Activated T-cell treated with anti-CD3 and anti-CD28 coated beads, Interleukin-2, amount 50 U/mL, for 72 hours (primary cell): ENCODE measurements at places on chromosomes 2 and 18.

- DNase-seq = no peak
Observed at GRCh38 chr2:223801736-223802135, 35.6 kb downstream of the AP1S3 start.

DNA sequence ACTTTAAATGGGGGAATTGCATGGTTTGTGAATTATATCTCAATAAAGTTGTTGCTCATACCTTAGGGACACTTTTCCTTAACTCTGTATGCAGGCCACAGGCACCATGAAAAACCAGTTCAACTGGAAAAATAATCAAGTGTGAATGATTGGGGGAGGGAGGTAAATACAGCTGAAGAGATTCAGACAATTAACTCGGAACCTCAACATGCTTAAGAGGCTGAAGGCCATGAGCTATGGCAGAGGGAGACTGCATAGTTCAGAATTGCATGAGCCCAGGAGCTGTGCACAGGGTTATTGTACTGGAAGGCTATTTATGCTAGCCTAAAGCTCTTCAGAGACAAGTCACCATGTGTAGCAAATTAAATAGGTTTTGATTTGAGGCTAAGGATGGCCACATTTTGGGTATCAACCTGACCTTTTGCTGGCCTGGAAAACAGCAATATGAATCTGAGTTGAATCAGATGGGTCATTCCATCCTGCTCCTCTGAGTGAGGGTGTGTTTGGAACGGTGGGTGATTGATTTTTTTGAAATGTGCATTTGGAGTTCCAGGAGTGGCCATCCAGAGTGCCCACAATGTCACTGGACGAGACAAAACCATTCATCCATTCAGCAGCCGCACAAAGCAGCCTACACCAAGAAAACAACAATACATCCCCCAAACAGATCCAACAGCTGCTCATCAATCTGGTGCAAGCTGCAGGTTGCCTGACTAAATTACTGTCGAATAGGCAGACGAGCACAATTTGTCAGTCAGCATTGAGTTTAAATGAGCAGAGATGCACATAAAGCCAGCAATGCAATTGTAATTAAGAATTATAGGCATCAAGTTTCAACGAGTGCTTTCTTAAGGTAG, 42.5 kb downstream of the HRH4 start:
- no peak for DNase-seq

- no peak for DNase-seq
Observed at GRCh38 chr18:80108121-80108536, 933 bp upstream of the ADNP2 start.

DNA sequence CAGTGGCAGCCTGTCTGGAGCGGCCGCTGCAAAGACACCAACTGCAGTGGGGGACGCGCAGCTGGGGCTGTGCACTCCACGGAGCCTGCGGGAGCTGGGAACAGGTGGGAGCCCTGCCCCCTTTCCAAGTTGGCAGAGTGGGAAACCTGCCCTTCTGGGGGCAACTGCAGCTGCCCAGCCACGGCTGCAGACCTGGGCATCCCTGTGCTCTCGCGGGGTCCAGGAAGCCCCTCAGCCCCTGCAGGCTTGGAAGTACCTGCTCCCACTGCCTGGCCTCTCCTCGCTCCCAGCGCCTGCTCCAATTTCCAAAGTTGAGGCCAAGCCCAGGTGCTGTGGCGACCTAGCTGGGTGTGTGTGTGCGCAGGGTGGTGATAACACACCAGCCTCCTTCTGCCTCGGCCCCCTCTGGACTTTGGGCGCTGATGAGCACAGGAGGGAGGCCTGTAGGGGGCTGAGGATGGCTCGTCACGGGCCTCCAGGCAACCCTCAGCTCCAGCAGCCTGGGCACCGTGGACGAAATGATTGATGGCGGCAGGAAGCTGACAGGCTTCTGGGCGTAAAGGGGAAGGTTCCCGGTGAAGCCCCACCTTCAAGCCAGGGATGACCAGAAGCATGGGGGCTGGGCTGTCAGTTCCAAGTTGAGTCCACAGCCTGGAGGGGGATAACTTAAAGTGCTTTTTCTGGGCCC, 76.9 kb downstream of the PTPN4 start:
- no peak for DNase-seq

DNA sequence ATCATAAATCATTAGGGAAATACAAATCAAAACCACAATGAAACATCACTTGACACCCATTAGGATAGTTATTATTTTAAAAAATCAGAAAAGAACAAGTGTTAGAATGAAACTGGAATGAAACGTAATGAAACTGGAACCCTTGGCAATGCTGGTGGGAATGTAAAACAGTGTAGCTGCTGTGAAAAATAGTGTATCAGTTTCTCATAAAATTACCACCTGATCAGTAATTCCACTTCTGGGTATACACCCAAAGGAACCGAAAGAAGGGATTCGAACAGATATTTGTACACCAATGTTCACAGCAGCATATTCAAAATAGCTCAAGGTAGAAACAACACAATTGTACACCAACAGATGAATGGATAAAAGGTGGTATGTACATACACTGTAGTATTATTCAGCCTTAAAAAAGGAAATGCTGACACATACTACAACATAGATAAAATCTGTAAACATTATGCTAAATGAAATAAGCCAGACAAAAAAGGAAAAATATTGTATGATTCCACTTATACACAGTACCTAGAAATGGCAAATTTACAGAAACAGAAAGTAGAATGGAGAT, 27.0 kb downstream of the ROCK1 start:
- no peak for DNase-seq

- no peak for DNase-seq
Observed at GRCh38 chr2:188345426-188345825, 53.8 kb downstream of the GULP1 start.

GRCh38 chr18:35605686-35606417, 24.3 kb downstream of the GALNT1 start:
- no peak for DNase-seq

DNA sequence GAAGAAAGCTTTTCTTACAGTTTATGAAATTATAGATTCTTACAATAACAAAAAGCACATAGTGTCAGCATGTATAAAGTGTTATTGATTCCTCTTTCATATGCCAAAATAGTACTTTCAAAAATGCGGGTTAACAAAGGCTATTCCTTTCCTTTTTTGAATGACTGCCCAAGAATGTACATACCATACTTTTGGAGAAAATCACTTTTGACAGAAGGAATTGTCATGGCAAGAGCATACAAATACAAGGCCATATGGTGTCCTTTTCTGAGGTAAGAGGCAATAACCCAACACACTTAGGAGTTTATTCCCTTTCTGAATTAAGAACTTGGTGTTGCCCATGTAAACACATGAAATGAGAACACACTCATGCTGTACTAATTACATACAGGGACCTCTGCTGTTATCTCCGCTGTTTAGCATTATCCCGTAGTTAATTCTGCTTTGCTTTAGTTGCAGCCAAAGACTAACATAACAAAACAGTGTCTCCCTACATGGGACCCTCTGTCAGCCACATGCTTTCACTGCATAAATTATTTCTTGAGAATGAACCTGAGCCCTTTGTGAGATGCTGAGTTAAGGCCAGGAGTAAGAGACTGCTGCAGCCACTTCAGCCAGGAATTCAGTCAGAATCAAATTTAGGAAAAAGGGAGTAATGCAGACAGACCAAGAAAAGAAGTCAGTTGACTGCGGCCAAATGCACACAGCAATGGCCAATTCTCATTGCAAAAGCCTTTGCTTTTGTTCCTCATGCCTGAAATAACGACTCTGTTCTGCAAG, 67.0 kb downstream of the CDH2 start:
- DNase-seq = no peak
